ENCODE measurements at places on chromosomes 13 and 19.

GRCh38 chr19:49468199-49468598, 5.8 kb upstream of the FLT3LG start:
- DNase-seq: no peak

DNA sequence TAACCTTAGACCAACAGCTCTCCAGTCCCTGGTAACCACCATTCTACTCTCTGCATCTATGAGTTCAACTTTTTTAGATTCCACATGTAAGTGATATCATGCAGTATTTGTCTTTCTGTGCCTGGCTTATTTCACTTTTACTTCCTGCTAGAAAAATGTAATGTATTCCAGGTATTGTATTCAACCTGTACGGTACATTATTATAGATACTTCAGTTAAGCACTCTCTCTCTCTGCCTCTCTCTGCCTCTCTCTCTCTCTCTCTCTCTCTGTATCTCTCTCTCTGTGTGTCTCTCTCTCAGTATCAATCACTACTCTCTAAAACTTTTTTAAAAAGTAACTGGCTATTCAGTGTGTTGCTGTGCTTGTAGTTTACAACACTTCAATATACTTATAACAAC, 8.4 kb downstream of the DACH1 start:
- no peak for DNase-seq

- DNase-seq: no peak
Measured at GRCh38 chr13:23588666-23589065, 18.5 kb downstream of the TNFRSF19 start.

- no peak for DNase-seq
Measured at GRCh38 chr13:20101467-20102316, 59.2 kb downstream of the GJA3 start.

- no peak for DNase-seq
Measured at GRCh38 chr13:39516096-39516495, 86.9 kb downstream of the LHFPL6 start.
